Stimulated activated CD4-positive, alpha-beta T cell treated with anti-CD3 and anti-CD28 coated beads, Interleukin-1b, Interleukin-23, amount 100 ng/mL, for 1 hour (primary cell): ENCODE measurements at places on chromosomes 6 and 20.

DNA sequence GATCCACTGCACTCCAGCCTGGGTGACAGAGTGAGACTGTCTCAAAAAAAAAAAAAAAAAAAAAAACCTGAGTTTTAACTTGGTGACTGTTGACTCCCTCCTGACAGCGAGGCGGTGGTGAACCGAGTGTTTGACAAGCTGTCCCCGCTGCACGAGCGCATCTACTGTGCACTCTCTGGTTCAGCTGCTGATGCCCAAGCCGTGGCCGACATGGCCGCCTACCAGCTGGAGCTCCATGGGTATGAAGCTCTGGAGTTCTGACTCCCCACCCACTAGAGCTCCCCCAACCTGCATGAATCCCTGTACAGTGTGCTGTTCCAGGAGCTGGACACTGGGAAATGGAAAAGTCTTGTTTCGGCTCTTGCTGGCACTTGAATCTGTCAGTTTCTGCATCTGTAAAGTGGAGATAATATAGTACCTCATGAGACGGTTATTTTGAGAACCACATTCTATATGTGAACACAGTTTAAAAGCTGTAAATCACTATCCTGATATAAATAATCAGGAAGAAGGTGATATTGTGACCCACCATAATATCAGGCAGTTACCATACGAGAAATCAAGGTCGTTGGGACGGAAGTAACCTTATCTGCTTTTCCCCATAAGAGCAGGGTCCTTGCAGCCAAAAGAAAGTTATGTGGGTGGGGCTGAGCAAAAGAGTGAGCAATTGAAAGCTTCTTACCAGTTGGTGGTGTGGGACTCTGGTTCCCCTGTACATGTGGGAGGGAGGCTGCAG lies 3.3 kb downstream of the PSMB9 start:
- no peak for DNase-seq

GRCh38 chr6:28446818-28447511 lies 3.7 kb upstream of the ZSCAN23 start:
- DNase-seq = no peak

GRCh38 chr20:50868509-50869495 lies 62.4 kb downstream of the ADNP start:
- no peak for DNase-seq

- no peak for DNase-seq
Observed at GRCh38 chr20:53972179-53972578, 98.2 kb downstream of the BCAS1 start.

- DNase-seq = no peak
Observed at GRCh38 chr6:83590416-83590815, 78.1 kb downstream of the PRSS35 start.

DNA sequence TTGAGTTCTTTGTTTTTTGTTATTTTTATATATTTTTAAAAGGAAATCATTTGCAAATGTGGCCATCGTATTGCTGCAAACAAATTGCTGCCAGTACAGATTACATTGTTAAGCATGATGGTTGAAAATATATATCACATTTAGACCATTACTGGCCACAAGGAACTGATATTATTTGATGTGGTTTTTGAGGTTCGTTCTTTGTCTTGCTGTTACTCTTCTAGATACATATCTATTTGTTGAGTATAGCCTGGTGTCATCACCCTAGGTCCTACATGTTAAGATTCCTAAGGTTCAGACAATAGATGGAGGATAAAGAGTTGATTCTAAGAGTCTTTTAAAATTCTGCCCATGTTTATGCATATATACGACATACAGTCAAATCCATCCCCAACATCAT lies 306.0 kb downstream of the FARS2 start:
- no peak for DNase-seq

GRCh38 chr6:139398658-139399057 lies 24.2 kb upstream of the CITED2 start:
- no peak for DNase-seq

DNA sequence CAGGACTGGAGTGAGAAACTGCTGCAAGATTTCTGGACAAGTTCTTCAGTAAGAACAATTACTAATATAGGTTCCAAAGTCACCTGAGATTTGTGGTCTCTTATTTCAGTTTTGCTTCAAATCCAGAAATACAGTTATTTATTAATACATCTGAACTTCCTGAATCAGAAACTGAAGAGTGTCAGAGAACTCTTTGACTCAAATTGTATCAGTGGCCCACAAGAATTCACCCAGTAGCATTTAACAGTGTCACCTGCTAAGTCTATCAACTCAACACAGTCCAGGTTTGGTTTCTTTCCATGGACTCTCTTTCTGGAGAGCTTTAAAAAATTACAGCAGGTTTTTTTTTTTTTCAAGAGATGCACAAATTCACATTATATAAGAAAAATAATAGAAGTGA lies 18.8 kb upstream of the NHSL1 start:
- no peak for DNase-seq

GRCh38 chr6:135521431-135521830 lies 23.9 kb upstream of the AHI1 start:
- no peak for DNase-seq

GRCh38 chr6:100886076-100886475 lies 4.9 kb upstream of the ASCC3 start:
- no peak for DNase-seq

- no peak for DNase-seq
Observed at GRCh38 chr6:43780941-43781928, 11.2 kb downstream of the VEGFA start.

GRCh38 chr20:50967586-50967985 lies 9.0 kb downstream of the MOCS3 start:
- no peak for DNase-seq

GRCh38 chr6:152863618-152864326 lies 113.2 kb downstream of the VIP start:
- DNase-seq = peak; percentile 24

- no peak for DNase-seq
Observed at GRCh38 chr6:22362361-22362760, 65.5 kb upstream of the PRL start.

DNA sequence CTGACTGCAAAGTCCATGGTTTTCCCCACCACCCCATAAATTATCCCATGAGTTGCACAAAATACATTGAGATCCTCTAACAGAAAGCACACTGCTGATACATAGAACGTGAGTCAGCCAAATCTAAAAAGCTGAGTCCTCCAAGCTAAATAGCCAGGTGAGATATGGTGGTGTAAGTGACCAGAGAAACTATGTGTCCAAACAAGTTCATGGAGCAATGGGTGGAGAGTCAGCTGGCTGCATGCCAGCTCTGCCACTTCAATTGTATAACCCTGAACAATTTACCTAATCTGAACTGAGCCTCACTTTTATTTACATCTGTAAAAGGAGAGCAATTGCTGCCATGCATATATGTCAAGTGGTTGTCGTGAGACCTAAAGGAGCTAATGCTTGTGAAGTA lies 9.7 kb downstream of the SNAP25 start:
- DNase-seq = no peak

DNA sequence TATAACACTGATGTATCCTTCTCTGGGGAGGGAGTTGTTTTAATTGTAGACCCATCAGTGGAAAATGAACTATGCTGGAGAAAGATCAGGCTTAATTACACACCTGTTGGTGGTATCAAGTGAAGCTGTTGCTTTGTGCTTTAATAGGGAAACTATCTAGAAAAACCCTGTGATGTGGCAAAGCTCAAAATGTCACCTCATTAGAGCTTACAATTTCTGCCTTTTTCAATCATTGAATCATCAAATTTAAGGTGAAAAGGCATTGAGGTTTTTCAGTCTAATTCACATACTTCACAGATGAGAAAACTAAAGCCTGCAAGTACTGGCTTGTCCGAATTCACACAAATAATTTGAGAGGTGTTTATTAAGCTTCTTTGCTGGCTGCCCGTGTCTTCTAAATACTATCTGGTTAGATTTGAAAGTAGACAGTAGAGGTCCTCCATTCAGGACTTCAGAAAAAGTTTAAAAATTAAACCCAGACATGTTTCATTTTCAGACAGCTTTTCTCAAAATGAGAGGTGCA lies 143.3 kb upstream of the MAP3K7 start:
- no peak for DNase-seq

DNA sequence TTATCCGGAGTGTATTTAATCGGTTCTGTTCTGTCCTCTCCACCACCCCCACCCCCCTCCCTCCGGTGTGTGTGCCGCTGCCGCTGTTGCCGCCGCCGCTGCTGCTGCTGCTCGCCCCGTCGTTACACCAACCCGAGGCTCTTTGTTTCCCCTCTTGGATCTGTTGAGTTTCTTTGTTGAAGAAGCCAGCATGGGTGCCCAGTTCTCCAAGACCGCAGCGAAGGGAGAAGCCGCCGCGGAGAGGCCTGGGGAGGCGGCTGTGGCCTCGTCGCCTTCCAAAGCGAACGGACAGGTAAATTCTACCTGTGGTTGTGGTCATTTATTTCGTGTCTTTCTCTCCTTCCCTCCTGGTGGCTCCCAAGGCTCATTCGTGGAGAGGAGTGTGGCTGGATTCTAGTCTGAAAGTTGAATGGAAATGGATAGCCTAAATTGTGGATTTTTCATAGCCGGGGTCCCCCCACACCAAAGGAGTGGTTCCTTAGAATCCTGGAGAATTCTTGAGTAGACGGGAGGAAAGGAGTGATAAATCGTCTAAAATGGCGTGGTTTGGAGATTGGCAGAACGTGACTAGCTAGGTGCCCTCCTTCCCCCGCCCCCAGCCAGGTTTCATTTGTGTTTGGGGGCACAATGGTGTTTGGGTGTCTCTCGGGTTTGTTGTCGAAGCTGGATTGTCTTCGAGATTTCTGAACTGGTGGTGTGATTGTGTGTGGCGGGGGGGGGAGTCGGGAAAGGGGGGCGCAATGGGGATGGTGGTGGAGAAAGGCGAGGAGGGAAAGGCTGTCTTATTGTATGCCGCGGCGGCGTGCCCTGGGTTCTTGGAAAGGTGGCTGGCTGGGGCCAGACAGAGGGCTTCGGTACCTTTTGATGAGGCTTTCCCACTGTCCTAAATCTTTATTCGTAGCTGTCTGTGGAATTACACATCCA lies 673 bp downstream of the MARCKS start:
- DNase-seq = no peak

DNA sequence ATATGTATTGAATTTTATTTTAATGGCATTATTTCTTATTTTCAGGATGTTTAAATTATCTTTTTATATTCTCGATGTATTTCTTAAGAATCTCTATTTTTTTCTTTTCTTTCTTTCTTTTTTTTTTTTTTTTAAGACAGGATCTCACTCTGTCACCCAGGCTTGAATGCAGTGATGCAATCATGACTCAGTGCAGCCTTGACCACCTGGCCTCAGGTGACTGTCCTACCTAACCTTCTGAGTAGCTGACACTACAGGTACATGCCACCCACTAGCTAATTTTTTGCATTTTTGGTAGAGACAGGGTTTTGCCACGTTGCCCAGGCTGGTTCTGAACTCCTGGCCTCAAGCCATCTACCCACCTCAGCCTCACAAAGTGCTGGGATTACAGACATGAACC lies 143.8 kb upstream of the LAMA2 start:
- DNase-seq = no peak

DNA sequence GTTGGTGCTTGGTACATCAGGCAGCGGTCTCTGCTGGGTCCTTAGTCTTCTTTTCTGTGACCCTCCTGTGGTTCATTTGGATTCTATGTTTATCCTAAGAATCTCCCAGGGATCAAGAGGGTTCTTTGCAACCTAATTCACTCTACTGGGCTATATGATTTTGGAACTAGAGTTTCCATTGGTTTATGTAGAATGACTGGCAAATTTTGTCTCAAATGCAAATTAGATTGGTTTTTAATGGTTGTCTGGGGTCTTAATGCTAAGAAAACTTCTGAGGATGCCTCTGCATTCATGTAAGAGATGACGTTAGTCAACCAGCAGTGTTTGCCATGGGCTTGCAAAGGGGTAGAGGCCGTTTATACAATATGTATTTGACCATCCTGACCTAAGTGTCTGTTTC lies 129.8 kb upstream of the ZFP64 start:
- no peak for DNase-seq

DNA sequence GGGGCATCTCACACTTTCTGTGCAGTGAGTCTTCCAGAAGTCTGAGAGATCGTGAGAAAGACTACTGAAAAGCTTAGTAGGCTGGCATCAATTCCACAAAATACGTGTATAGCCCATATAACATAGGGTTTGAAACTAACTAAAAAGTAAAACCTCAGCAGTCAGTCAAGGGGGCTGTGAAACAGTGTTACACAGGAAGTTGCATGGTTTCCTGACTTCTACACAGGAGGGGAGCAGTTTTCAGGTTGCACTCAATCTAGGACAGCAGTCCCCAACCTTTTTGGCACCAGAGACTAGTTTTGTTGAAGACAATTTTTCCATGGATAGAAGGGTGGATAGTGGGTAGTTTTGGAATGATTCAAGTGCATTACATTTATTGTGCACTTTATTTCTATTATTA lies 4.7 kb upstream of the LY86 start:
- no peak for DNase-seq

DNA sequence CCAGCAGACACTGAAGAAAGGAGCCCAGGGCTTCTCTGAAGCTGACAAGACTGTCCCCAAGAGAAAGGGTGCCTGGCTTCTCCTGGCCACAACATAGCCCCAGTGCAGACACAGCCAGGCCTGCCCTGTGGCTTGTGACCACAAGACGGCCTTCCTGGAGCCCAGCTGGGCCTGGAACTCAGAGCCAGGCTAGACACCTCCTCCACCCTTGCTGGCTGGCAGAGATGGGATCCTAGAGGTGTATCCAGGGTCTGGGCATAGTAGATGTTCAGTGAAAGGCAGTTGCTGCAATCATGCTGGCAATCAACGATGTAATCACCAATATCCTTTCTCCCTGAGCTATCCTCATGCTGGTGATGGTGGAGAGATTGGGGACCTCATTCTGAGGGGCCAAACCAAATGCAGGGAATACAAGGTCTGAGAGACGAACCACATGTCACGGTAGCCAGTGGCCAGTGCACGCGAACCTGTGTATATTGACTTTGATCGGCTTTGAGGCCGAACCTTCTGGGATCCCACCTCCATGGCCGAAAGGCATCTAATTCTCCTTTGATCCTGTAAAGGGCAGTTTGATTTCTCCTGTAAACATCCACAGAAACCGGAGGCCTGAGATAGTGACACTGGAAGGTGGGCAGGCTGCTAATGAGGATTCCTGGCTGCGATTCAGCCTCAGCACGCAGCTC lies 115.2 kb downstream of the PSMB1 start:
- DNase-seq = no peak

DNA sequence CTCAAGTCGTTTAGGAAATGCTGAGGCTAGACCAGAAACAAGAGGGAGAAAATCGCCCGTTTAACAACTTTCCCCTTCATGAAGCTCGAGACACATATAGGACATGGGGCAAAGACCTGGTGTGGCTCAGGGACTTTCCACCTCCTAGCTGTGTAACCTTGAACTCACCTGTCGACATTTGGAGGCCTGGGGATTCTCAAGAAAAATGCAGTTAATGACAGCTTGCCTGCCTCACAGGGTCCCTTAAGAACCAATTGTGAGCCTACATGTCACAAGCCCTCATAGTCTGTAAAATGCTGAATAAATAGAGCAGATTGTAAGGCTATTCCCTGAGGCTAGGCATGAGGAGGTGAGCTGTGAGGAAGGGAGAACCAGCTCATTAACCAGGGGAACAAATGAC lies 35.1 kb downstream of the MGME1 start:
- DNase-seq = no peak
